ENCODE measurements at places on chromosomes 13 and 19.

DNA sequence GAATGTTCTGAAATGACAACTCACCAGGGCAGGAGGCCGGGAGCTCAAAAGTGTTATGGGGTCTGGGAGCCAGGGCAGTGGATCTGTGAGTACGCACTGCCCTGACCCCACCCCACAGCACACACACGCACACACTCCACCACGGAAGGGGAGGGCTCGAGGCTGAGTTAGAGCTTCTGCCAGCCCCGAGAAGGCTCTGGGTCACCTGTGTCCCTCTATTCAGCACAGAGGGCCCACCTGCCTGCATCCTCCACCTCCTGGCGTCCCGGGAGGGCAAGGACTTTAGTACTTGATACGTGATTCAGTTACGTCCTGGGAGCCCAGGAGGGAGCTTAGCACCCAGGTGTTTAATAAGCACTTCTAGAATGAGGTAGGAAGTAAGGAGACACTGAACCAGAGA lies 190.0 kb upstream of the GPR12 start:
- DNase-seq: no peak

DNA sequence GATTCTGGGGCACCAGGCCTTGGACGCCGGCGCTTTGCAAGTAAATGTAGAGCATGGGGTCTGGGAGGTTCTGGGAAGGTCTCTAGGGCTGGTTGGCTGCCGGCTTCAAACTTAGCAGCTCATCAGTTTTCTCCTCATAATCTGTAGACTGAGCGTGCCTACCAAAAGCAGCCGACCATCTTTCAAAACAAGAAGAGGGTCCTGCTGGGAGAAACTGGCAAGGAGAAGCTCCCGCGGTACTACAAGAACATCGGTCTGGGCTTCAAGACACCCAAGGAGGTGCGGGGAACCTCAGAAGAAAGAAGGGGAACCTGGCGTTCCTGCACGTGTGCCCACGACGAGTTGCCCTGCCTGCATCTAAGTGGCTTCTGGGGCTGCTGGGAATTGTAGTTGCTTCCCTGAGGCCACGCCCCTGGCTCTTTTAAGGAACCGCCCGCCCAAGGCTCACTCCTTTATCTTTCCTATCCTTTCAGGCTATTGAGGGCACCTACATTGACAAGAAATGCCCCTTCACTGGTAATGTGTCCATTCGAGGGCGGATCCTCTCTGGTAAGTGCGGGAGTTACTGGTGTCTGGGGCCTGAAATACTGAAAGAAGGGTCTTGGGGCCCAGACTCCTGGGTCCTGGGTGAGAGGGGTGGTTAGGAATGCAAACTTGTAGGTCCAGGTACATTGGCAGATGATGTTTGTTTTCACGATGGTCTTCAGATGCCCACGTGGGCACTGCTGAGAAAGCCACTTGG lies 984 bp downstream of the RPS11 start:
- no peak for DNase-seq

DNA sequence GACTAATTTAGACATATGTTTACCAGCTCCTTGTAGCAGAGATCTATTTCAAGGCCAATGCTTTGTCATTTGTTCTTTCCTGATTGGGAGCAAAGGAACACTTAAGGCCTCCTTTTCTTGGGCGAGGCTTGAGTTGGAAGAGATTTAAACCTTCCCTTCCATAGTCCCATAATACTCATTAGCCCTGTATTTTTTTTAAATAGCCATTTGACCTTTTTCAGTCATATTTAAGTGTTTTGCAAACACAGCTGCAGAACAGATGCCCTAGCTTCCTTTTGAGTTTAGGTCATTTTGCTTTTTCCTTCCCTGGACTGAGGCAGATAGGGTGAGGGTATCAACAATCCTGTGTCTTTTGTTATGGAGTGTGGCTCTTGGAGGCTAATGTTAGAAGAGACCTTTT lies 198.3 kb downstream of the NBEA start:
- DNase-seq: no peak

DNA sequence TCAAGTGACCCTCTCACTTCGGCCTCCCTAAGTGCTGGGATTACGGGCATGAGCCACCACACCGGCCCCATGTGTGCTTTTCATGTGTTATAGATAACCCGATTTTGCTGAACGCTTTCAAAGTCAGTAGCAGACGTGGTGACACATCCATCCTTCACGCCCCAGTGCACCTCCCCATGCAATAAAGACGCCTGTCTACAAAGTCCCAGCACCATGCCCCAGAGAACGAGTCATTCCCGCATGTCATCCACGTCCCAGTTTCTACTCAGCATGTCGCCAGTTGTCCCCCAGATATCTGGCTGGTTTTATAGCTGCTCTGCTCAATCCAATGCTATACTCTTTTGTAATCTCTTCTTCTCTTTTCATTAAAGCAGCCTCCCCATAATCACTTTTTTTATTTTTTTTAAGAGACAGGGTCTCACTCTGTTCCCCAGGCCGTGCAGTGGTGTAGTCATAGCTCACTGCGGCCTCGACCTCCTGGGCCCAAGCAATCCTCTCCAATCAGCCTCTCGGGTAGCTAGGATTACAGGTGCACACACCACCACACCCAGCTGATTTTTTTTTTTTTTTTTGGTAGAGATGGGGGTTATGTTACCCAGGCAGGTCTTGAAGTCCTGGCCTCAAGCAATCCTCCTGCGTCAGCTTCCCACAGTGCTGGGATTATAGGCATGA lies 42.5 kb downstream of the DNM2 start:
- peak; percentile 47 for DNase-seq

- DNase-seq: no peak
Observed at GRCh38 chr13:25447396-25447795, 75.6 kb downstream of the ATP8A2 start.

GRCh38 chr19:50921426-50922316 lies 10.5 kb upstream of the KLK4 start:
- DNase-seq: no peak

DNA sequence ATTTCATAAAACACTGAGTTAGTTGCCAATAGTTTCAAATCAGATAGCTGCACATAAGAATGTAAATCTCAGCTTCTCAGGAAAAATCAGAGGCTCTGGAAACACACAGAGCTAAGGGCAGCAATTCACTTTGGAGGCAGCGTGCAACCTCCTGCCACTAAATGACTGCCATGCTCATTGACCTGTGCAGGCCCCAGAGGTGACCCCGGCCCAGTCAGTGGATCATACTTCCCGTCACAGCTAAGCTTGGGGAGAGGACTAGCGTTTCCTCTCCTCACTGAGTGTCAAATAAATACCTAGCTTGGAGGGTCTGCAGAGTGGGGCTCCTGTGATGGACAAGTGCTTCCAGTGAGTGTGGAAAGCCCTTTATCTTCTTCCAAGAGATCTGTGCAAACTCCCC lies 67.2 kb downstream of the UQCRFS1 start:
- DNase-seq: no peak

DNA sequence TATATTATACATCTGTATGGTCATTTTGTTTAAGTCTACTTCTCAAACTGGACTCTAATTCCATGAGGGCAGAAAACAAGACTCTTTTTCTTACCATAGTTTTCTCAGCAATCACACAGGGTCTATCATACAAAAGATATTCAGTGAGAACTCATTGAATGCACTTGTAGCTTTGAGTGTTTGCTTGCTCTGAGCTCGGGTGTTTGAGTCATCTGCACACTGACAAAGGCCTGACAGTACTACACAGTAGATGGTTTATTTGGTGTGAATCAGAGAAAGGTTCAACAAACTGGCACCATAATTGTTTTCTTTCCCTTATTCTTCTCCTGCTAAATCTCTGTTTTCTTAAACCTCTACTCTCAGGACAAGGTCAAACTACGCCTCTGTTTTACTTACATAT lies 586.4 kb downstream of the LMO7 start:
- DNase-seq: no peak

DNA sequence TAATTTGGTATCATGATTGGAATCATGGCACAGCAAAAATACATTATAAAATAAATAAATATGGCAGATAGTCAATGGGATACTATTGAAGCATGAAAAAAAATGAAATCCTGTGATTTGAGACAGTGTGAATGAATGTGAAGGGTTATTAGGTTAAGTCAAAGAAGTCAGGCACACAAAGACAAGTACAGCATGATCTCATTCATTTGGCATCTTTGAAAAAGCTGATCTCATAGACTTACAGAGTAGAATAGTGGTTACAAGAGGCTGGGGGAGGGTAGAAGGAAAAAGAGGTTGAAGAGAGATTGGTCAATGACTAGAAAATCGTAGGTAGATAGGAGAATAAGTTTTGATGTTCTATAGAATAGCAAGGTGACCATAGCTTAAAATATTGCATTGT lies 295.1 kb upstream of the SLITRK5 start:
- no peak for DNase-seq

GRCh38 chr13:43979492-43979891 lies 99.8 kb downstream of the LACC1 start:
- DNase-seq: no peak
